Hypothalamus (tissue), 51 donors: ENCODE measurements at places on chromosomes 3 and 15.

DNA sequence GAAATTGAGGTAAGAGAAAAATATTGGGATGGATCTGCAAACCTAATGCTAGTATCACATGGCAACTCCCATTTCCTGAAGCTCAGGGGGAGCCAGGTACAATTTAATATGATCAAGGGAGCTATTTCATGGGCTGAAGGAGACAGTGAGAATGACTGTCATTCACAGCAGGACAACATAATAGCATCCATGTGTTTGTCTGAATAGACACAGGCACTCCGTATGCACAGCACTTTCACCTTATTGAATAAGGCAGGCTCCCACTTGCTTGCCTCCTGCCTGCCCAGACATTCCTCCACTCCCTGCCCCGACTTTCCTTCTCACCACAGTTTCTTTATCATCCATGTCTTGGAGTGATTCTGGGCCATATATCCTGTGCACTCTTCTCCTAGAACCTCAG, 156.6 kb upstream of the SLC24A5 start:
- no peak for DNase-seq

DNA sequence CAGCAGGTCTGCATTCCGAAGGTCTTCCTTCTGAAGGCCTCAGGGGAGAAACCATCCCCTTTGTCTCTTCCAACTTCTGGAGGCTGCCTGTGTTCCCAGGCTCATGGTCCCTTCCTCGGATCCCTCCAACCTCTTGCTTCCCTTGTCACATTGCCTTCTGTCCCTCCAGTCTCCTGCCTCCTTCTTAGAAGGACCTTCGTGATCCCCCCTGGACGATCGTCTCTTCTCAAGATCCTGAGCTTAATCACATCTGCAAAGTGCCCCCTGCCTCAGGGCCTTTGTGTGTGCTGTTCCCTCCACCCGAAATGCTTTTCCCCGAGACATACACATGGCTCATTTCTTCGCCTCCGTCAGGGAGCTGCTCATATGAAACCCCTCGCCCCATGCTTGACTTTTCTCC, 505.8 kb downstream of the SHQ1 start:
- DNase-seq, result no peak

DNA sequence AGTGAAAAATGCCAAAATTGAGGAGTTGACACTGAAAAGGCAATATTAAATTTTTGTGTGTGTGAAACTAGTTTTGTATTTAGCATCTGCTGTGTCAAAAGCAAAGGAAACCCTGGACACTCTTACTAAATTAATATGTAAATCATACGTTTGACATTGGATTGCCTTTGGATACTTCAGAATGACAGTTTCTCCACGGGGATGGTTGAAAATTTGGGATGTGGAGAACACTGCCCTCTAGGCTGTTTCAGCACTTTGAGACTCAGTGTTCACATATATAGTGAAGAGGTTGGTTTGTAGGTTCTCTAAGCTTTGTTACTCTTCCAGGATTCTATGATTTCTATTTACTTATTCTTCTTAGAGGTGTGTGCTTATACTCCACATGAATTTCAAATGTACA, 3.0 kb downstream of the ROBO2 start:
- DNase-seq, result no peak

- no peak for DNase-seq
These were observed 15.3 kb downstream of the IGDCC3 start for GRCh38 chr15:65362491-65362890.

GRCh38 chr3:14428087-14429033, 26.0 kb downstream of the SLC6A6 start:
- DNase-seq, result no peak

DNA sequence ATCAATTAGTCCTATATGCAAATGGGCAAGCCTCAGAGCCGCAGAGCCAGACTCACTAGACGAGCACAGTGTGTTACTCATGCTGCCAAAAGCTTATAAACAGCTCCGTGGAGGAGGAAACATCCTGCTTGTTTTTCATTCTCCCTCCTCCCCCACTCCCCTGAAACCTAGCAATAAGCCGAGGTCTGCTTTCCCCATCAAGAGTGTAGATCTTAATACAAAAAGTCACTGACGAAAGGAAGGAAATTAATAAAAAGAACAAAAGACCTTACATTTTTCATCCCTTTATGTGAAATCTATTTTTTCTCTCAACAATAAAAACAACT, 88.5 kb downstream of the XXYLT1 start:
- DNase-seq, result no peak

DNA sequence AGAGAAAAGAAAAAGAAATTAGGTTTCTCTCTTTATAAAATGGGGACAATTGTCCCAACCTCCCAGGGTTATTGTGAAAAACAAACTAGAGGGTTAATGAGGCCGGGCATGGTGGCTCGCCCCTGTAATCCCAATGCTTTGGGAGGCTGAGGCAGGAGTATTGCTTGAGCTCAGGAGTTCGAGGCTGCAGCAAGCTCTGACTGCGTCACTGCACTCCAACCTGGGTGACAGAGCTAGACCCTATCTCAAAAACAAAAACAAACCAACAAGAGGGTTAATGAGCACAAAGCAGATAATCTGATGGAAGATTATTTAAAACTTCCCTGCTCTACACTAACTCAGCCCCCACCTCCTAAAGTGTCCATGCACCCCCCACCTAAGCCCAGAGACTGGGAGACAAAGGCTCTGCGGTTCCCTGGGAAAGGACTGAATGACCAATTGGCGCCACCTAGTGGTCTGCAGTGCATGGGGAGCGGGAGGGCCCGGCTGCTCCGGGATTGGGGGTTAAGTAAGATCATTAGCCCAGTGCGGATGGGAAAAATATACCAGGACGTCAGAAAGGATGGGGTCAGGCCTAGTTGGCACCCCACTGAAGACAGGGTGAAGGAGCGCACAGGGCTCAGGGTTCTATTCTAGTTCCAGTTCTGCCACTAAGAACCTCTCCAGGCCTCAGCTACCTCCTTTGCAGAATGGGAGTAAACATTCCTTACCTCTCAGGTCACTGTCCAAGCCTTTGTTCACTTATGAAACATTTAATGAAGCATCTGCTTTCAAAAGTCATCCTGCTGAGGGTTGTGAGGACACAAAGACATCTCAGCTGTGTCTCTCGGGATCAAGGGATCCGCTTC, 15.6 kb downstream of the PIF1 start:
- DNase-seq, result peak; percentile 77

- no peak for DNase-seq
These were observed 103.1 kb upstream of the BCL6 start for GRCh38 chr3:187848401-187848800.

DNA sequence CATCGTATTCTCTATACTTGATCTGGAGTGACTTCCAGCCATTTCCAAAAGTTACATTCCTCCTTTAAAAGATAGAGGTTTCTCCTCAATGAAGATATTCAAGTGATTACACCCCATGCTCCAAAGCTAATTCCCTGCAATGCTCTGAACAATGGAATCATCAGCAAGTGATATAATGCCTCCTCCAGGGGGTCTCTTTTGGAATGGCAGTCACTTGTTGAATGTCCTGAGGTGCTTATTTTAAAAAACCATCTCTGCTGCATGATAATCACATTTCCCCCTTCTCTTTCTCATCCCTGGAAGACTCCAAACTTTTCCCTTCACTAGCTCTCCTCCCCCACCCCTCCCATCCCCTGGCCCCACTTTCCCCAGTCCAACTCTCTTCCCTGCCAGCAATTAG, 2.6 kb downstream of the LHFPL4 start:
- no peak for DNase-seq

DNA sequence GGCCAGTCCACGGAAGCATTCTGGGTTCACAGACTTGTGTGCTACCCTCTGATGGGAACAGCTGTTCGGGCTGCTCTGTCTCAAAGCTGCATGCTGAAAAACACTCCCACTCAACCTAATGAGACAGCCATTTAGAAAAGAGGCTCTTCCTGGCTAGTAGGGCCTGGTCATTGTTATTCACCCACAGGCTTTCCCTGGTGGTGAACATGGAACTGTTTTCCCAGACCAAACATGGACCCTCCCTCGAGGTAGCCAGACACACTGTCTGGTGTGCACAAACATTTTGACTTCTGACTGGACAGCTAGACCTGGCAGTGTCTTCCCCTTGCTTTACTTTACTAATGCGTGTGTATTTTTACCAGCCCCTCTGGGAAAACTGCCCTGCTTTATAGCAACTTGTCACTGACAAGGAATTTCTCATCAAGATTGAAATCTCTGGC, 39.0 kb downstream of the MECOM start:
- DNase-seq, result no peak

DNA sequence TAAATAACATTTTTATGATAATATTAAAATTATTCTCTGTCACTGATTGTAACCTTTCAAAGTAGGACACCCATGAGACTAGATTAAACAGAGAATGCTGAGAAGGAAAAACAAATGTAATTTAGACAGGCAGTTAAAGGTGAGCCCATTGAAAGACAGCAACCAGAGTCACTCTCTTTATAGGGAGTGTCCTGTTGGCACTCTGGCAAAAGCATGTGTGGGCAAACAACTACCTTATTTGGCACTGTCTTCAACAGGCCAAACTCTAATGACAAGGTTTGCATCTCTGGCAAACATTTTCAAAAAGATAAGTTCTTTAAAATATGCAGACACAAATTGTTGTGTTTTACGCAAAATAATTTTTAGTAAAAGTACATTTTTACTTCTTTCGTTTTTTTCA, 29.8 kb downstream of the NFKBIZ start:
- no peak for DNase-seq

GRCh38 chr3:94619643-94620042, 556.8 kb downstream of the NSUN3 start:
- DNase-seq, result no peak

GRCh38 chr15:62105266-62105665, 38.5 kb downstream of the C2CD4A start:
- DNase-seq, result no peak

- DNase-seq, result no peak
These were observed 542.3 kb downstream of the EDEM1 start for GRCh38 chr3:5729852-5730251.

GRCh38 chr15:72237029-72237852, 6.3 kb upstream of the PKM start:
- DNase-seq, result no peak

GRCh38 chr3:12686096-12686495, 22.2 kb upstream of the RAF1 start:
- no peak for DNase-seq

GRCh38 chr3:35900079-35900478, 260.8 kb downstream of the ARPP21 start:
- DNase-seq, result no peak

DNA sequence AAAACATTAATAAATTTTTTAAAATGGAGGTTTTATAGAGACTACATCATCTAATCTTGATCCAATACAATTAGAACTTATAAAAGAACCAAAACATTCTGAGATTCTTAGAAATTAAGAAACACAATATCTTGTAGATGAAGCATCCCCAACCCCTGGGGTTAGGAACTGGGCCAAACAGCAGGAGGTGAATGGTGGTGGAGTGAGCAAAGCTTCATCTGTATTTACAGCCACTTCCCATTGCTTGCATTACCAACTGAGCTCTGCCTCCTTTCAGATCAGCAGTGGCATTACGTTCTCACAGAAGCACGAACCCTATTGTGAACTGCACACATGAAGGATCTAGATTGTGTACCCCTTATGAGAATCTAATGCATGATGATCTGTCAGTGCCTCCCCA, 36.3 kb downstream of the KNL1 start:
- no peak for DNase-seq

DNA sequence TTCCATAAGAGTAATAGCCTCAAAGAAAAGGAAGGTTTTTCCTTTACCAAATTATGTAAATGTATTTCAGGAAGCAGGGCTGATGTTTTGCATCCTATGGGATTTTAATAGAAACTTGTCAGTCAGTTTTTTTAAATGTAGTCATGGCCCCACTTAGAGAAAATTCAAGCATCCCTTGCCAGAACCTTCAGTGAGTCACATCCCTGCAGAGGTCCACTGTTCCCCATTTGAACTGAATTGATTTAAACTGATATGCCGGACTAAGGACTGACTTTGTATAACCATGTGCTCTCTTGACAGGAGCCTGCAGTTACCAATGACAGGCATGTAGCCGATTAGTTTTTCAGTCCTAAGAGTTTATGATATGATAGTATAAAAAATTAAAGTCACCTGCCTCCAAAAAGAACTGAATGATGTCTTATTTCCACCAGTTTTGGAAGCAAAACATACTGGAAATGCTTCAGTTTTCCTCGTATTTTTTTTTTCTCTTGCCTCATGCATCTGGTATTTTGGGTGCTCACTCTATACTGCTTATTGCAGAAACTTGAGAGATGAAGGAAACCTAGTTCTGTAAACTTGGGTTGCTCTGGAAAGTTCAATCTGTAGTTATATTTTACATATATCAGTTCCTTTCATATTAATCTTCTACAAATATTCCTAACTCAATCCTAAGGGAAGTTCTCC, 30.7 kb downstream of the LRTM1 start:
- no peak for DNase-seq

GRCh38 chr15:100336061-100336460, 5.7 kb downstream of the ADAMTS17 start:
- no peak for DNase-seq

GRCh38 chr3:42699511-42699971, 3.1 kb downstream of the HHATL start:
- DNase-seq, result no peak

DNA sequence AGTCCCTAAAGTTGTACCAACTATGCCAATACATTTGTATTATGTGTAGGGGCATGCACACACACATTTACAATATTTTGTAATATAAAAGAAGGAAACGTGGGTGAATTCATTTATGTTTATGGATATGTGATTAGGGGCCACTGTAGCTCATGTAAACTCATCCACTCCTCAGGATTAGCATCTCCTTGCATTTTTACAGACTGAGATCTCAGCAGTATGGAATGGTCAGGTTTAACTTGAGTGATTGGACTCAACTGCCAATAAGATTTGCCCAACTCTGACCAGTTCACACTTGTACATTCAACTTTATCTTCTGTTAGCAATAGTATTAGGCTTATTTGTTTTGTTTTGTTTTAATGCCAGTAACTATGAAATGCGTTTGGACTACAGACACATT, 36.5 kb downstream of the PSMD6 start:
- DNase-seq, result no peak

DNA sequence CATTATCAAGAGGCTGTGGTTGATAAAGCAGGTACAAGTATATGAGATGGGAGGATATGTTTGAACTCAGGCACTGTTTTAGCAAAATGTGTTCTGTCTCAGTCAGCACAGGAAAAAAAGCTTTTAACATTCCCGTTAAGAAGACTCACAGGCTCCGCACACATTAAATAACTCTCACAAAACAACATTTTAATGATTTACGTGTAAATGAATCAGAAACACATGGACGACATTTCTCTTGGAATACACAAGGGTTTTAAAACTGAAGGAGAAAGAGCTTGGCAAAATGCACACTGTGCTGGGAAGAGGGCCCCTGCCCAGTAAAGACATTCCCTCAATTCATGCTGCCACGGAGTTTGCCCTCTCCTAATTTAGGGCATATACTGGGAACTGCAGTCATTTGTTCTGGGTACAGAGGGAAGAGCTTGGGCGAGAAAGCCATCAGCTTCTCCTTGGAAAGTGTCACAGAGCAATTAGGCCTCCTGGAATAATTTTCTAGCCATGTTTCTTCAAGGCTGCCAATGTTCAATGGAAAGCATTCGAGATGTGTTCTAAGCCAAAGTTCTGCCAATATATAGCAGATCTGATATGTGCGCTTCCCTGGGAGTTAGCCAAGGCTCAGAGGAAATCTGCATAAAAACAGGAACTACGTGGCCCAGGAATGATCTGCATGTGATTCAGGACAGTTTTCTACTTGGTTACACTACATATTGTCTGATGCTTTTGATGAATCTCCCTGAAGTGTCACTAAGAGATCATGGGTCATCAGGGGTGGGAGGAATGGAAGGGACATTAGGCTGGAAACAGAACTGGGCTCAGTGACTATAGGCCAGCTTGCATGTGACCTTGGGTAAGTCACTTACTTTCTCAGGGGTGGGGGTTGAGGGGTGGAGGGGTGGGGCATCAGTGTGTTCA, 2.2 kb upstream of the MASP1 start:
- DNase-seq, result no peak
